ENCODE measurements at places on chromosomes 11 and 22.

DNA sequence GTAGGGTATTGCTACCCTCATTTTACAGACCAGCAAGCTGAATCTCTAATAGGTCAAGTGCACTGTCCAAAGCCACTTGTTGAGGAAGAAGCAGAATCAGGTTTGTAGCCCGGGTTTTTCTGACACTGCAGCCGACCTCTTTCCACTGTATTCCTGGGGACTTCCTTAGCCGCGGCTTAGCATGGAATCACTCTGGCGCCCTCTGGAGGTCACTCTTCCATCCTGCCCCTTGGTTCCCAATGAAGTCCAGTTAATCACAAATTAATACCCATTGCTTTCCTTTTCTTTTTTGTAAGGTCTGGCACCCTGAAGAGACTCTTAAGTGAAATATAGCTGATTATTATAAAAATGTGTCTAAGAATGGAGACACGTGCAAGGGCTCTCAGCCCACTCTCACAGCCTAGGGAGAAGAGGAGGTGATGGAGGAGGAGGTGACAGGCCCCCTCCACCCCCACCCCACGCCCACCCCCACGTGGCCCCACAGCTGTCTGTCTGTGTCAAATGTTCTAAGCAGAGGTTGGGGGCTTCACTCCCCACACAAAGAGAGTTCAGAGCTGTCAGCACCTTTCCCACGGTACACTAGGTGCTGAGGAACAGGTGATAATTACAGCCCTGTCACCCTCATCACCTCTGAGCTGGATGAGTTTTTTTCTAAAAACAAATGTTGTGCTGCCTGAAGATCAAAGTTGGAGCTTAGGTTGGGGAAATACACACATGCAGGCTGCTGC lies 57.7 kb upstream of the DRD2 start:
- DNase-seq, result peak; percentile 62

GRCh38 chr22:28920757-28921584 lies 37.6 kb downstream of the ZNRF3 start:
- no peak for DNase-seq

DNA sequence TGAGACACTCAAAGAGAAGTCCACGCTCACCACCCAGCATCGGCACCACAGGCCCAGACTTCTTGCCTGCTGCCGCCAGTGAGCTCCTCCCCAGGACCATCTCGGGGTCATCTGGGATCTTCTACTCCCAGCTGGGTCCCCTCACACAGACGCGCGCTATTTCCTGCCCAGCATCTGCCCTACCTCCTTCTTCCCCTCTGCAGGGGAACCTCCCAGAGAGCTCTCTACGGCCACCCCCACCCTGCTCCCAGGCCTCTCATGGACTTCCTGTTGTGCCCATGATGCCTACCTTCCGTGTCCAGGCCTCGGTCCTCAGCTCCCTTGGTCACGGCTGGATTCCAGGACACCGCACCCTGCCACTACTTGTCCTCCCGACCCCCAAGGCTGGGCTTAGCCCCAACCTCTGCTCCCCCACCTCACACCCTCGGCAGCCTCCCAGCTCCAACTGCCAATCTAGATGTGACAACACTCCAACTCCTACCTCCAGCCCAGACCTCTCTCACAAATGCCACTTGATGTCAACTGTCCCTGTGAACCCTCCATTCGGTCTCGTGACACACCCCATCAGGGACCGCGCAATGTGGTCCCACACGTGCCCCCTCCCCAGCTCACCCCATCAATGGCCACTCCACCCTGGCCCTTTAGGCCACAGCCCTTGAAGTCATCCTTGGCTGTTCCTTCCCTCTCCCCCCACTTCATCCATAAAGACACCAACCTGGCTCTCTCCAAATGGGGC lies 45.3 kb downstream of the SGSM3 start:
- no peak for DNase-seq

- DNase-seq, result no peak
These were observed 6.9 kb downstream of the ADM start for GRCh38 chr11:10311802-10312201.

DNA sequence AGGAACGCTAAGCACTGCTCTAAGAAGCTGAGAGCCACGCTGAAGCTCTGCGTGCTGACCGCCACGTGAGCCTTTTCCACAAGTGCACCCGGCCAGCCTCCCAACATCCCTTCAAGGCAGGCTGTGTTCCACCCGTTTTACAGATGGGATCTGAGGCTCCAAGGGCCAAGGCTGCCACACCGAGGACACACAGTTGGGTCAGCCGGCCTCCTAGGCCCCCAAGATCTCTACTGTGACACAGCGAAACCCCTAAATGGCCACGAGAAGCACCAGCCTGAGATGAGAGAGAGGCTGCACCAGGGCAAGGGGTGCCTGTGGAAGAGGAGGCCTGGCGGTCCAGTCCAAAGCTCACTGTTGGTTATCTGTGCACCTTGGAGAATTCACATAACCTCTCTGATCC lies 11.8 kb upstream of the CD5 start:
- no peak for DNase-seq

GRCh38 chr22:38455530-38456271 lies 702 bp upstream of the KCNJ4 start:
- no peak for DNase-seq

DNA sequence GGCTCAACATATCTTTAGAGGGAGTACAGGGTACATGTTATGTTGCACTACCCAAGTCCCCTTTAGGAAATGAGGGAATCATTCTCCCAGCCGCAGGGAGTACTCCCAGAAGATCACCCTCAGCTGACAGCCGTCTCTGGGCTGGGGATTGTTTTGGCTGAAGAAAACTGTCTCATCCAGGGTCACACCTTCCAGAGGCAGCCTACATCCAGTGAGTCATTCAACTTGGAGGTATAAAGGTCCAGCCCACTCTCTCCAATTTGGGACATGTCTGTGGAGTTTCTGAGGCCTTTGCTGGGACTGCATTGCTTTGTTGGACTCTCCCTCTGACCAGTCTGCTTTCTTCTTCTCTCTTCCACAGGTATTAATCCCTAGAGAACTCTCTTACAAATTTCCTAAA lies 42.1 kb downstream of the RASSF10 start:
- DNase-seq, result no peak

DNA sequence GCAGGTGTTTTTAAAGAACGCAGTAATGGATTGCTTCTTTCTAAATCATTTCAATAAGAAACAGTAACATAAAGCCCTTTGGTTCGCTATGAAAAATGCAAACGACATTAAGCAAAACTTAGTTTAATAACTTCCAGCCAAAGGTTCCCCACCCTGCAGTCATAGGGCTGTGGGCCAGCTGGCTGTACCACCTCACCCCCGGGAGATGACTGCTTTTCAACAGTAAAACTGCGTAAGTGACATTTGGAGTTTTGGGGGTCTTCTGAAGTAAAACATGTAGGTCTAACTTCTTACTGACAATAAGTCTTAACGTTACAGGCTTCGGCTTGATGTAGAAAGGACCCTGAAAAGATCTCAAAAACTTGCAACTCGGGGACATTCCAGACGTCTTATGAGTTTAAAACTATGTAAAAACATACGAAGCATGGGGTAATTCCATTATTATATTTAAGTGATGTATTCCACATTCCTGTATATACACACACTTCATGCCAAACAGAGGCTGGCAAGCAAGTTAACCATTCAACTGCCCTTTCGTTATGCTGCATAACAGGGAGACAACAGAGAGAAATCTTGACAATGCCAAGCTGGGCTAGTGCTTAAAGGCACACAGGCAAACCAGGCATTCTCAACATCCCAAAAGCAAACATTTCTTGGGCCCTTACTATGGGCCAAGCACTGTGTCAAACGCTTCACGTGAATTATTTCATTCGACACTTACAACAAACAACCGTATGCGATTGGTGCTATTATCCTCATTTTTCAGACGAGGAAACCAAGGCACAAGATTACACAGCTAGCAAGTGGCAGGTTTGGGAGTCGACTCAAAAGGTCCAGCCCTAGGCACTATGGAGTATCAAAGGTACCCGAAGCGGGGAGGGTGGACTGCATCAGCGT lies 1.2 kb downstream of the MRTFA start:
- no peak for DNase-seq

DNA sequence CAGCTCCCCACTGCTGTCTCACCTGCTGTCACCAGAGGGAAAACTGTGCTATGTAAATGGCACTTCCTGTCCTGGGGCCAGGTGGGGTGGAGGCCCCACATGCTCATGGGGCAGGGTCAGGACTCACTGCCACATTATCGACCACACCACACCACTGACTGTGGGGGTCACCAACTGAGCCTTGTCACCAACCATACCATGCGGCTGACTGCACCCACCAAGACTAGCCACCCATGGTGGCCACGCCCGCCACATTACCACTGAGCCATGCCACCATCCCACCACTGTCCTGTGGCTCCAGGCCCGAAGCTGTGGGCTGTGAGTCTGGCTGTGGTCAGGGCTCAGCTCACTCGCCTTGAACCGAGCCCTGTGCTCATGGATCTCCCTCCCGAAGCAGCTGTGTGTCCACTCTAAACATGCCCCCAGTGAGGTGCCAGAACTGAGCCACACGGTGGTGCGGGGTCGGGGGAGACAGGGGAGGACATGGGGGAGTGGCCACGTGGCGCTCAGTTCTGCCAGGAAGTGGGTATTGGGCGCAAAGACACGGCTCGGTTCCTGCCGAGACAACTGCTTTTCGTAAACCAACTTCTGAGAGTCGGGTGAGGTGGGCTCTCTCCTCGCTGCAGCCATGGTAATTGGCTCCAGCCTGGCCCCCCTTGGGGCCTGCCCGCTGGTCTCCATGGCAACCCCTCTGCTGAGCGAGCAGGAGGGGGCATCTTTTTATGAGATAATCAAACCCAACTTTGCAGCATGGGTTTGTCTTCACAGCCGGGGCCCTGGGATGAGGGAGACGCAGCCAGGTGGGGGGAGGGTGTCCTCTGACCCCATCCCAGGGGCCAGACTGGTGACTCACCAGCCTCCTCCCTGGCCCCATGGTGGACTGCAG lies 23.2 kb downstream of the RTN4R start:
- no peak for DNase-seq

GRCh38 chr11:33909150-33909549 lies 17.3 kb upstream of the LMO2 start:
- DNase-seq, result no peak

GRCh38 chr22:43511276-43511910 lies 99.6 kb downstream of the MPPED1 start:
- no peak for DNase-seq

DNA sequence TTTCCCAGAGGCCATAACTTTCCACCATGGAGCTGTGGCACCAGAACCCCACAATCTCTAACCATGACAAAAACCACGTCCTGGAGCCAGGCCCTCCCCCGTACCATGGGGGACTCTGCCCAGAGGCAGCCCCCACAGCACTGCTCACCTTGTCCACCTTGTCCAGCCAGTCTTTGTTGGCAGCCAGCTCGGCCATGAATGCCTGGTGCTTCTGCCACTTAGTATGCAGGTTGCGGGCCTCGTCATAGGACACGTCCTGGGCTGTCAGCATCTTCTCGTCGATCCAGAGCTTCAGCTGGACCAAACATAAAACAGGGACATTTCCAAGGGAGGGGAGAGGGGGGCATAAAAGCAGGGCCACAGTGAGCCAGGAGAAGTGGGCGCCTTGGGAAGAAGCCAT lies 20.8 kb upstream of the RBM4B start:
- no peak for DNase-seq

DNA sequence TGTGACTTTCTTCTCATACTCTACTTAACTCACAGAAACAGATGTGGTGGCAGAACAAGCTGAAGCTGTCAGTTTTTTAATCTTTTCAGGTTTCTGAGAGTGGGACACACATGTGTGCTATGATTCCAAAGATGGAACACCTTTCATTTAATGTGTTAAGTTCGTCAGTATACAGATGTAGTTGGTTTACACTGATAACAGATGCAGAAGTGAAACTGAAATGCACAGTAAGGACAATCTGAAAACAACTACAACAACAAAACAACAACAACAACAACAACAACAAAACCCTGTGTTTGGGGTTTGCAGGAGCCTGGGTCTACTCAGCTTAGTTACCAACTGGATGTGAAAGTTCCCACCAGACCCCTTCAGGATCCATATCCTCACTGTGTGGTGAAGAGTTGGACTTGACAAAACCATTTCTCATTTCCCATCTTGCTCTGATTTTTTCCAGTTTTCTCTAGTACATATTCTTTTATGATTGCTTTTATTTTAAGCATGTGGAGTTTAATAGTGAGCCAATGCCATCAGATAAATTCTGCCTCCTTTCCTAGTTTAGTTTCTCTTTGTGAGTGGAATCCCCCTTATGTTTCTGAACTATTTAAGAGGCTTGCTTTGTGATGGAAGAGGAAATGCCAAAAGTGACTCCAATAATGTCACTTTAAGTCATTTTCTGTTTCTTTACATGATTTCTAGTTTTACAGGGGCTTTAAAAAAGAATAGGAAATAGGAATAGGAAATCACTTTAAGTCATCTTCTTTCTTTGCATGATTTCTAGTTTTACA lies 47.8 kb downstream of the ARHGAP42 start:
- DNase-seq, result no peak

- DNase-seq, result no peak
These were observed 53.0 kb downstream of the LHFPL7 start for GRCh38 chr22:24893341-24894070.

- no peak for DNase-seq
These were observed 17.7 kb downstream of the DNAJC24 start for GRCh38 chr11:31387379-31387778.

DNA sequence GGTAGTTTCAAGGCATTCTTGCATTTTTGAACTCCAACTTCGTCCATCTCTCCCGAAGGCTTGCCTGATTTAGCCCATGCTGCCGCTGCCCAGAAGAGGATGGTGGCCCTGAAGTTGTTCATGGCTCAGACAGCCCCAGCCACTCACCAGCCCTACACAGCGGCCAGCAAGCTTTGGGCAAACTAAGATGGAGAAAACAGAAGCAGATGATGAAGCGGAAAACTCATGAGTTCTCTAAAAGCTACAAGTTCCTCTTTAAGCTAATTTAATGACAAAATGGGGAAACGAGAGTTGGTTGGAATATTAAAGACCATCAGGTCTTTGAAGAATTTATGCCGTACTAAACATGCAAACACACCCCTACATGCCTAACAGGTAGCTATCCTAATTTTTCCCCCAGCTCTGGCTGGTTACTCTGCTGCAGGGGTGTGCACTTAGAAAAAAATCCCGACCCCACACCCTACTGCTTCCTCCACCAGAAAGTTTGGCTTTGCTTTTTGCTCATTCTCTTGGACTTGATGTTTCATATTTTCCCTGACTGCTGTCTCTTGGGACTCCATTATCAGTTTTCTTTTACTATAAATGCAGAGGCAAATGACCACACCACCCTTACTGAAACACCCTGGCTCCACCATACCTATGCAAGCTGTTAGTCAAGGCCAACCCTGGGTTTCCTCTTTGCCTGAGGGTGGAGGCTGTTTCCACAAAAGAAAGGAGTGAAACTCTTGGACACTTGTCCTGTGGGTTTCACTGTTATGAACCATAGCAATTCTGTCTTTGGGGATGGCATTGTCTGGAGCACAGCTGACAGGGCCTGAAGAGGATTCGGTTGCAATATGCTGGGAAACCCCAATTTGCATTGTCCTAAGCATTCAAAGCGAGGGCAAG lies at the start of gene MPEG1:
Gene MPEG1, minus strand, starts transcription at position 184 of the 888 bp plus-strand sequence. Its CDS starts 62 bp downstream, at position 122.
- no peak for DNase-seq

- DNase-seq, result no peak
These were observed 71.9 kb downstream of the FBXO7 start for GRCh38 chr22:32546496-32546895.

DNA sequence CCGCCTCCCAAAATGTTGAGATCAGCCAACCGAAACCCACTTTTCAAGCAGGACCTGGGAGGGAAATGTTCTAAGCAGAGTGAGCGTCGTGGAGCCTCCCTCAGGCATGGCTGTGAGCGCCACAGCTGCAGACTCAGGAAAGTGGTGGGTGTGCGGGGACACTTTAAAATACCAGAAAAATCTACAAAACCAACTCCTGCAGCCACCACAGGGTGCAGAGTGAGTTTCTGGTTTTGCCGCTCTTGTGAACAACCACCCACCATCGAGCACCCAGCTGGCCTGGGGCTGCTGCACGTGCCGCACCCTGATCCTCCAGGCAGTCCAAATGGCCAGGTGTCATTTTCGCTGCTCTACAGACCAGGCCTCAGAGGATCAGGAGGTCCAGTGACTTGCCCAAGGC lies 46.9 kb downstream of the CELSR1 start:
- no peak for DNase-seq
